ENCODE measurements at places on chromosomes 6 and 20.

- DNase-seq: no peak
Observed at GRCh38 chr6:52640170-52640569, 30.7 kb upstream of the TMEM14A start.

DNA sequence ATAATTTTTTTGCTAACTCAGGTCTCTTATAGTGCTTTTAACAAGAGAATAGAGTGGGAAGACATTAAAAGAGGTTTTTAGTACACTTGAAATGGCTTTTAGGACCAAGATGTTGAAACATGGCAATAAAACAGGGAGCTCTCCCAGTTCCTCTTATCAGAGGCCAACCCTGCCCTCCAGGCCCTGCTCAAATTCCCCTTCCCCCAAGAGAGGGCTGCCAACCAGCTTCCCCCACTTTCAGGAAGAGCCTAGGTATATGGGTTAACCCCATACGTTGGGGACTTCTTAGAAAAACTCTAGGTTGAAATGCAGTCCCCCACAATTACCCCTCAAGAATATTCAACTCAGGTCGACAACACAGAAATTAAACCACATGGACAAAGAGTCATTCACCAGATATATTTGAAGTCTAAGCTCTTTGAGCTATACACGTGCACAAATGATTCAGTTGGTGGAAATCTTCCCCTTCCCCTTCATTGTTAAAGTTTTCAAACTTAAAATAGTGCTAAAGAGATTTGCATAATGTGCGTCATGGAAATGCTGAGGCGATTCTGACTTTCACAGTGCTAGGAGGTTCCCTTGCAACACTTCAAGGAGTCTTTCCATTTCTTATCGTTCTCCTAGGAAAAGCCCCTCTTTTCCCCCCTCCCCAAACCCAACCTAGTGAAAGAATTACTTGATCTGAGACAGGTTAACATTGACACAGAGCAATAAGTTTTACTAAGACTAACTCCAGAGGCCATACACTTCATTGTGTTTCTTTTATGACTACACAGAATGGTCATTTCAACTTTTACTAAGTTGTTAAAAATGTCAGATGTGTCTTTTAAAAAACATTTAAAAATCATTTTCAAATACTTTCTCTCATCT, 49.8 kb upstream of the ENPP5 start:
- DNase-seq: peak; percentile 51

DNA sequence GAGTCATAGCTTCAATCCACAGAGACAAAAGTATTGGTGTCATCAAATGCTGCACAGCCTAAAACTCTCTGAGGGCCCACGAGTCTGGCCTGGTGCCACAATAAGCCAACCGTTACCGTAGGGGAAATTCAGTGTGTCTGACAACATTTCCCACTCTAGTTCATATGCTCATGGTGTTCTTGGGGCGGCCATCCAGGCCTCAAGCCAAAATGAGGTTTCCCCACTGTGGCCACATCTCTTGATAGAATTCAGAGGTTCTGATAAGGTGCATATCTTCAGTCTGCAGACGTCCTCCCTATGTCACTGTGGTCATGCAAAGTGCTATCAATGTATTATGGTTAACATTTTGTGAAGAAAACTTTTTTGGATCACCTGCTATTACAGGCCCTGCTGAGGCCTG, 627.7 kb downstream of the QKI start:
- DNase-seq: no peak

- peak; percentile 51 for DNase-seq
Observed at GRCh38 chr6:153231048-153231646, 100.1 kb upstream of the RGS17 start.

DNA sequence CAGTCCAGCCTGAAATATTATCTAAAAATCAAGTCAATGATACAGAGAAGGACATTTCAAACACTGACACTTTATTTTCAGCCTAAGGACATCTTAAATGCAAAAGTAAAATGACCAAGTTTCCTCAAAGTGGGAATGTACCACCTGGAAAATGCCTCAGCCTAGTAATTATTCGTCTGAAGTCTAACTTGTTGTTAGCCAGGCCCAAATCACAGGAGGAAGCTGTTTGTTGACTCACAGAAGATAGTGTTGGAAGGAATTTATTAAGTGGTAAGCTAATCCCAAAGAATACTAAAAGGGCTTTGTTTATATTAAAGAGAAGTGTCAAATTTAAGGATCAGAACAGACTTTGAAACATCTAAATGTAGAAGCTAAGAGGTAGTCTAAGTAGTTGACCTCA, 2.5 kb downstream of the PDE7B start:
- DNase-seq: no peak

DNA sequence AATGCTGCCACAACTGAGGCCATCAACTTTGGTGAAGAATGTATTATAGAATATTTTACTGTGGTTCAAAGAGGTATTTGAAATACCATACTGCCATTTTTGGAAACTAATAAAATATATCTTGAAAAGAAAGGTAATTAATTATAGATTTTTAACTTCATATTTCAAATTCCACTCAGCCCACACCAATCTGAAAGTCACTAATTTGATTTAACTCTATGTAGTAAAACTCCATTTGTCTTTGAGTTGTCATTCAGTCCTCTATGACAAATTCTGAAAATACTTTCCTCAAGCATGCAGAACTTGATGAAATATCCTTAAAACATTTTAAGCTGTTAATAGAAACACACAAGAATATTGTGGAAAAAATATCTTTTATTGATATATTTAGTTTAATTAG, 1196.7 kb upstream of the CITED2 start:
- no peak for DNase-seq

DNA sequence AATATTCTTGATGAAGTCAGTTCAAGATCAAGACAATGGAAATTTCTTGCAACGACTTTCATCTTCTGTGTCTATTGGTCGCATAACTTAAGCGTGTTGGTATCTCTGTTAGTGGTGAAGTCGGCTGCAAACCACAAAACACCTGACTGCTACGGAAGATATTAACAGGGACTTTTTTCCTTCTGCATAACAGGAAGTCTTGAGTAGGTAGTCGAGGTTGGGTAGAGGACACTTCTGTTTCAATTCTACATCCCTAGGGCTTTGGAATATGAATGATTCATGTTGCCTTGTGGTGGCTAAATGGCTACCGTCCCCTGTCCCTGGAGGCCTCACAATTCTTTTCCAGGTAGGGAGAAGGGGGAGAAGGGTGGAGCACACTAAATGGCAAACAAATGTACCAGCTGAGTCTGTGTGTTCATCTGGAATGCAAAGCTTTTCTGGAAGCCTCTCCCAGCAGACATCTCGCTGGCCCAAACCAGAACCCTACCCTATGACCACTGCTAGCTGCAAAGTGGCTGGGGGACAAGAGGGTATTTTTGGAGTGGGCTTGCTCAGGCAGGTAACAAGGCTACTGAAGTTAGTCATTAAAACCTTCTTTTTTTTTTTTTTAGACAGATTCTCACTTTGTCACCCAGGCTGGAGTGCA, 34.6 kb upstream of the NKX2-2 start:
- DNase-seq: peak; percentile 63

GRCh38 chr6:53673162-53673727, 7.7 kb upstream of the KLHL31 start:
- no peak for DNase-seq
